ENCODE measurements at places on chromosomes 5 and 9.

- no peak for DNase-seq
Observed at GRCh38 chr9:75664597-75664996, 225.9 kb upstream of the PCSK5 start.

DNA sequence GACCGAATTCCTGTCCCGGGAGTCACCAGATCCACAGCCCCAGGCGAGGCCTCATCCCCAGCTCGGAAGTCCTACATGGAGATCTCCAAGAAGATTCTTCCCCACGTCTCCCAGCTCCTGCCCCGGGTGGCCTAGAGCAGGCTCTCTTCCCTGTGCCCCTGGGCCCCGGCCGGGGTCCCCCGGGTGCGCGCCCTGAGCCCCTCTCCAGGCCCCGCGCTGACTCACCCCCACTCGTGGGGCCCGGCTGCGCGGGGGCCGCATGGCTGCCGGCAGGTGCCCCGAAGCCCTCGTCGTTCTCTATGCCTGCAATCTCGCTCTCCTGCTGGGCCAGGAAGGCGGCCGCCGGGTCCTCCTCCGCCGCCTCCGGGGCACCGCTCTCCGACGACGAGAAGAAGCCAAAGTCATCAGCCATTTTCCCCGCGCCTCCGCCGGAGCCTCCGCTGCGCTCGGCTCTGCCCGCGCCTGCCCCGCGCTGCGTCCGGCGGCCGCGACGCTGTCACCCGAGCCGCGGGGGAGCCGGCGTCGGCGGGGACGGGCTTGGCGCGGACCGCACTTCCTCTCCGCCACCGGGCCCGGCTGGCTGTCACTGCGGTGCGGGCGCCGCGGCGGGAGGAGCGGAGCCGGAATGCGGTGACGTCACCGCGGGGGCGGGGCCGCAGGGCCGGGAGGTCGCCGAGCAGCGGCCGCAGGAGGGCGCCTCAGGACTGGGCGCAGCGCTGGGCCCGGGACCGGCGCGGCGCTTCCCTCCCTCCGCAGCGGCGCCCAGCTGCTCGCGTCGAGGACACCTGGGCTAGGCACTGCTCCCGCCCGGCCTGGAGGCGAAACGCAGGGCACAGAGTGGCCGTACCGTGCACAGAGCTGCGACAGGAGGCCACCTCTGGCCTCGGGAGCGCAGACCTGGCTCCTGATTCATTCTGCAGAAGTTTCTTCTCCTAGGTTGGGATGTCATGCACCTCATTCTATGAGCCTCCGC lies at the start of gene CLTB:
Gene CLTB, minus strand, starts transcription at position 588 of the 973 bp plus-strand sequence. Its CDS starts 176 bp downstream, at position 412.
- DNase-seq, result peak; percentile 91

DNA sequence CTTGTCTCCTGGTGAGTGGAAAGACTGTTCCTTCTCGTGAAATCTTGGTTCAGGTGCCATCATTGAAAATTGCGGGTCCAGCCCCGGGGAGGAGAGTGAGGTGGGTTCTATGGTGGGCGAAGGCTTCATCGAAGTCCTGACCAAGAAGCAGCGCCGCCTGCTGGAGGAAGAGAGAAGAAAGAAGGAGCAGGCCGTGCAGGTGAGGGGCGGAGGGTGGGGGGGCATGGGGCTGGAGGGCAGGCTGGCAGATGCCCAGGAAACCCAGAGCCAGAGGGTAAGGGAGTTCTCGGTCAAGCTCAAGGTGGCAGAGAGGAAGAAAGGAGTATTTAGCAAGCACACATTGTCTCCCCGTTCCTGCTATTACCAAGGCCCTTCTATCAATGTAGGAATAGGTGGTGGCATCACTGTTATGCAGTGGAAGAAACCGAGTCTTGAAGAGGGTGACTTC lies 24.3 kb upstream of the POMT1 start:
- DNase-seq, result peak; percentile 30

- no peak for DNase-seq
Observed at GRCh38 chr9:71001780-71002386, 119.5 kb downstream of the TRPM3 start.

- DNase-seq, result no peak
Observed at GRCh38 chr5:40384782-40385390, 294.8 kb upstream of the PTGER4 start.

DNA sequence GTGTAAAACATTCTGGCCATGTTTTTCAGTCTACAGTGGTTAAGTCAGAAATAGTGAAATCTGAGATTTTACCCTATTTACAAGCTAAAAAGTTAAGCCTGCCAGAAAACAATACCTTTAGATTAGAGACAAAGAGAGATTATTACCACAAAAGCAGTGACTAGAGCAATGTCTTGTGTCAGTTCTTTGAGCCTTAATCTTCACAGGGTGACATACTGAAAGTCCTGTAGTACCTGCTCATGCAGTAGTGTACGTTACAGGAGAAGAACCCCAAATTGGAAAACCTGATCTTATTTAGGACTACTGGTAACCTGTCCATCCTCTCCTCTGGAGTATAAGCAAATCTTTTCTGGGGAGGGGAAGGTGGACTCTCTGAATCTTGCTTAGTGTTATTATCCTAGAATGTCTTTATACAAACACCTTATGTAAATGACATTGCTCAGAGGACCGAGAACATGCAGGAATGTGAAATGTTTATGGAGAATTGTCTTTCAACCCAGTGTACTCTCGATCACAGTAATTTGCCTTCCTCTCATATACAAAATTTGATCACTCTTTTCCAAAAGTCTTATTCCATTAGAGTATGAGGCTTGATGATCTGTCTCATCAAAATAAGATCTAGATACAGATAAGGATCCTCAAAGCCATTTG lies 55.7 kb downstream of the ERBIN start:
- no peak for DNase-seq

GRCh38 chr5:145385276-145385675 lies 449.9 kb downstream of the PRELID2 start:
- no peak for DNase-seq

DNA sequence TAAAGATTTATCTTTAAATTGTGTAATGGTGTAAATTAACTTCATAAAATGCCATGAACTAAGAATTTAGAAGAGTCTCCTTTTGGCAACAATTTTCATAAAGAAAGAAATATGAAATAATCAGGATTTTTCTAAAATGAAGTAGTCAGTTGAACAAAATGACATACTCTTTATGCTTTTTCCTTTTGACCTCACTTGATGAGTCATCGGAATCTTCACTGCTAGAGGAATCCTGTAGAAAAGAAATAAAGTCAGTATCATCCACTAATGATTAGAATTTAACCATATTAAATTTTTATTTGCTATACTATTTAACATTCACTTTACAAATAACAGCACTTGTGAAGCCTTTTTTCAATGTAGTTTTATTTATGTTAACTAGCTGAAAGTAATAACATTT lies 26.1 kb downstream of the CHD1 start:
- no peak for DNase-seq

DNA sequence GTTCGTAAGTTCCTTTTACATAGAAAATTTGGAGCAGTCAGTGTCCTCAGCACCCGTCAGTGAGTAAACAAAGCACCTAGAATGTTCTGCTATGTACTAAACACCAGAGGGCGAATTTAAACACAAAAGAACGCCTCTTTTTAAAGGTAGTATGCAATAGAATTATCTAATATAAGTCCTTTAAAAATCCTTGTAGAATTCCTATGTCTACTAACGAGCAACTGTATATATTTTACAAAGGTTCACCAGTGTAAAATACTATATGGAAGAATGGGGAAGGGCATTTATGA lies 499 bp upstream of the TMEM232 start:
- DNase-seq, result no peak
